ENCODE measurements at places on chromosomes 12 and 14.

GRCh38 chr14:101925152-101925551 is 39.2 kb upstream of the DYNC1H1 start:
- no peak overlapping the region for H3K4me3 ChIP-seq
- no peak overlapping the region for H3K27ac ChIP-seq
- H3K27me3 ChIP-seq: no peaks in the 10 kb centered on the region
- no peak for DNase-seq
- no peaks in the 10 kb centered on the region for H3K4me1 ChIP-seq

- H3K27me3 ChIP-seq: no peaks in the 10 kb centered on the region
- no peaks in the 10 kb centered on the region for H3K36me3 ChIP-seq
- no peak for DNase-seq
- H3K4me3 ChIP-seq: no peak overlapping the region
These were observed 27.7 kb upstream of the CAND1 start for GRCh38 chr12:67241482-67241881.

GRCh38 chr12:117234441-117234840 is 44.2 kb upstream of the FBXO21 start:
- no peak overlapping the region for H3K27ac ChIP-seq
- no peaks in the 10 kb centered on the region for H3K4me1 ChIP-seq
- no peak overlapping the region for H3K4me3 ChIP-seq
- H3K27me3 ChIP-seq: no peaks in the 10 kb centered on the region
- H3K36me3 ChIP-seq: no peaks in the 10 kb centered on the region
- DNase-seq: no peak

GRCh38 chr12:75130811-75131210 is 78.8 kb downstream of the KCNC2 start:
- no peak overlapping the region for H3K27ac ChIP-seq
- DNase-seq: no peak
- no peaks in the 10 kb centered on the region for H3K27me3 ChIP-seq
- no peaks in the 10 kb centered on the region for H3K4me1 ChIP-seq

GRCh38 chr14:105343194-105343593 is 28.6 kb downstream of the PACS2 start:
- no peak overlapping the region for H3K27ac ChIP-seq
- H3K4me1 ChIP-seq: no peaks in the 10 kb centered on the region
- no peak for DNase-seq
- no peak overlapping the region for H3K4me3 ChIP-seq

GRCh38 chr14:92516966-92517506 is 3.5 kb downstream of the RIN3 start:
- no peaks in the 10 kb centered on the region for H3K27me3 ChIP-seq
- H3K4me3 ChIP-seq: no peak overlapping the region
- no peaks in the 10 kb centered on the region for H3K36me3 ChIP-seq
- no peaks in the 10 kb centered on the region for H3K4me1 ChIP-seq
- no peak overlapping the region for H3K27ac ChIP-seq

DNA sequence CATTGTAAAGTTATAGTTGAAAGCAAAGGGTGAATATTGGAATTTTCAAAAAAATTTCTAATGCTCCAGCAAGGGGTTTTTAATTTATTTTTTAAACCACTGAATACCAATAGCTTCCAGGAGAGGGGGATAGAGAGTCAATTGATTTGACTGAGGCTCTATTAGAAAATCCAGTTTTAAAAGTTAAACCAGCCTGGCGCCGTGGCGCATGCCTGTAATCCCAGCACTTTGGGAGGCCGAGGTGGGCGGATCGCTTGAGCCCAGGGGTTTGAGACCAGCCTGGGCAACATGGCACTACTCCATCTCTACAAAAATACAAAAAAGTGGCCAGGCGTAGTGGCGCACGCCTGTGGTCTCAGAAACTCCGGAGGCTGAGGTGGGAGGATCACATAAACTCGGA is 150.1 kb downstream of the SLC38A4 start:
- H3K36me3 ChIP-seq: no peaks in the 10 kb centered on the region
- no peaks in the 10 kb centered on the region for H3K27me3 ChIP-seq
- H3K27ac ChIP-seq: no peak overlapping the region
- H3K4me3 ChIP-seq: no peak overlapping the region

DNA sequence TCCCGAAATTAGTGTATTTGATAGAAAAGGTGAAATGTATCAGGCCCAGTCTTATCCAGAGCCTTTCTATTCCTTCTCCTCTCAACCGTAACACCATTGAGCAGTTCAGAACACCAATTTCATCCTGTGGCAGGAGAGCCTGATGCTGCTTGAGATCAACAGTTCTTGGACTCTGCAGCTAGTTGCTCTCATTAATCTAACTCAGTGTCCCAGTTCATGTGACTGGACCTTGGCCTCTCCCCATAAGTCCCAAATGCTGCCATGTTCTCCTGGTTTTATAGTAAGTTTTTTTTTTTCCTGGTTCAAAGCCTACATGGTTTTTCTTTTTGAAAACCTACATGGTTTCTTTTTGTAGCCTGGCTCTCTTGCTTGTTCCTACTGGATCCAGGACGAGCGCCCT is 293.9 kb downstream of the ITPR2 start:
- no peaks in the 10 kb centered on the region for H3K27me3 ChIP-seq
- H3K36me3 ChIP-seq: no peaks in the 10 kb centered on the region
- H3K4me3 ChIP-seq: no peak overlapping the region
- no peak for DNase-seq
- no peaks in the 10 kb centered on the region for H3K4me1 ChIP-seq

GRCh38 chr12:23222801-23223200 is 597.8 kb downstream of the ETNK1 start:
- H3K4me3 ChIP-seq: no peak overlapping the region
- no peaks in the 10 kb centered on the region for H3K4me1 ChIP-seq
- no peak overlapping the region for H3K27ac ChIP-seq
- no peak for DNase-seq

DNA sequence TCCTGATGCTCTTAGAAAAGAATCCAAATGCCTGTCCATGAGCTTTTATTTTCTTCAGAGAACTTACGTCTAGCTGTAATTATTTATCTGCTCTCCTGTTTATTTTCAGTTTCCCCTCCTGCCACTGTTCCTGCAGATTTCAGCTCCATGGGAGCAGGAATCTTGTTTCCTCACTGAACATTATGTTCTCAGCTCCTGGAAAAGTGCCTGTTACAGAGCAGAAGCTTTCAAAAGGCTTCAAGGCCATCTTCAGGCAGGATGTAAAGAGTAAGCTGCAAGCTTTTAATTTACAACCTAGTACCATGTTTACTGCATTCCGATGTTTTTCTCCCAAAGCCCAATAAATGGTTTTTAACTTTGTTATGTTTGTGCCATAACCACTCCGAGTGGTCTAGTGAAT is 98.4 kb upstream of the BTG1 start:
- DNase-seq: no peak
- H3K4me3 ChIP-seq: no peak overlapping the region
- no peaks in the 10 kb centered on the region for H3K36me3 ChIP-seq
- H3K27ac ChIP-seq: peak overlapping the region; percentile 33
- H3K27me3 ChIP-seq: no peaks in the 10 kb centered on the region
- peaks cover 5% of the 10 kb centered on the region for H3K4me1 ChIP-seq

- no peaks in the 10 kb centered on the region for H3K36me3 ChIP-seq
- DNase-seq: no peak
- H3K4me3 ChIP-seq: no peak overlapping the region
- H3K27ac ChIP-seq: no peak overlapping the region
- H3K27me3 ChIP-seq: no peaks in the 10 kb centered on the region
These were observed 234.8 kb downstream of the PIK3C2G start for GRCh38 chr12:18496156-18496555.

GRCh38 chr14:104794993-104795780 is at the start of gene AKT1:
TSS of gene AKT1 (minus strand) at chr14:104795748. CDS start at chr14:104792643, 3,105 bp downstream.
- no peaks in the 10 kb centered on the region for H3K36me3 ChIP-seq
- peak within 1 kb of the TSS; percentile 86 for H3K27ac ChIP-seq
- peak within 1 kb of the TSS; percentile 89 for H3K4me3 ChIP-seq
- no peaks in the 10 kb centered on the region for H3K27me3 ChIP-seq
- no peak for DNase-seq

- no peak overlapping the region for H3K4me3 ChIP-seq
- no peaks in the 10 kb centered on the region for H3K36me3 ChIP-seq
- no peak overlapping the region for H3K27ac ChIP-seq
- no peak for DNase-seq
These were observed 209.9 kb upstream of the IGF1 start for GRCh38 chr12:102690253-102690652.

DNA sequence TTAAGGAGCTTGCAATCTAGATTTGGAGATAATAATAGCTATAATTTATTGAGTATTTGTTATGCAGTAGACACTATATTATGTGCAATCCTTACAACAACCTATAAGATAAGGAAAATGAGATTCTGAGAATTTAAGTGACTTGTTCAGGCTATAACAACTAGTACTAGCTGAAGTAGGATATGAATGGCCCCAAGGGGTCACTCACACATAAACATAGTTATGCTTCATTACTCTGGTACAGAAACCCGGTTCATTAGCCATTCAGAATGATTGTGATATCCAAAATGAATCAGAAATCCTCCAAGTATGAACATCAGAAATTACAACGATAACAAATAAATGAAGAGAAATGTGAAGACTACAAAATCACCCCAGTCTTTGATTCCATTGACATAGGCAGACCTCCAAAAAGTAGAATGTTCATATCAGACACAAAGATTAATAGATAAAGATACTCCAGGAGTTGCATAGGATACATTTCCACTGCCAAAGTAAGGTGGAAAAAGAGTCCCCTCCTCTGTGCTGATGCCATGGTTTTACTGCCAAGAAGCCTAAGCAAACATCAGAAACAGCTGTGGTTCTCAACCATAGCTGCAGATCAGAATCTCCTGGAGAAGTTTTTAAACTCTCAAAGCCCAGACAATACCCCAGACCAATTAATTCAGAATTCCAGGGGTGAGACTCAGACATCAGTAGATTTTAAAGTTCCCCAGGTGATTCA is 8.6 kb upstream of the NID2 start:
- no peaks in the 10 kb centered on the region for H3K4me1 ChIP-seq
- H3K4me3 ChIP-seq: no peak overlapping the region
- H3K27ac ChIP-seq: no peak overlapping the region
- no peaks in the 10 kb centered on the region for H3K27me3 ChIP-seq
- H3K36me3 ChIP-seq: no peaks in the 10 kb centered on the region
- no peak for DNase-seq

- H3K4me1 ChIP-seq: peaks cover 4% of the 10 kb centered on the region
- no peak overlapping the region for H3K27ac ChIP-seq
- no peak overlapping the region for H3K4me3 ChIP-seq
- no peak for DNase-seq
These were observed 4.3 kb downstream of the PCK2 start for GRCh38 chr14:24098229-24098926.

DNA sequence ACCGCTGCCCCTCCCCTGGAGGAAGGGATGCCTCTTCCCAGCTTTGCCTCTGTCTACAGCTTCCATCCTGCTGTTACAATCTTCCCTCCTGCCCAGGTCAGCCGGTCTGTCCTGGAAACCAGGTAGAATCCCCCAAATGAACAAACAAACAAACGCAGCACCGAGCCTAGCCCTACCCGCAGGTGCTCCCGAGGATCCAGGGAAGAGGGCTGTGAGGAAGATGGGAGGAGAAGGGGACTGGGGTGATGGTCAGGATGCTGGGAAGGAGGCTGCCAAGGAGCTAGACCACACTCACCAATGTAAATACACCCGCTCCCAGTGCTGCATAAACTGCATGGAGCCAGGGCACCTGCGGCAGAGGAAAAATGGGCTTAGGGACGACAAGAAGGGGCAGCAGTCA is 16.6 kb downstream of the FAIM2 start:
- no peak overlapping the region for H3K4me3 ChIP-seq
- H3K4me1 ChIP-seq: no peaks in the 10 kb centered on the region
- H3K27me3 ChIP-seq: no peaks in the 10 kb centered on the region
- no peaks in the 10 kb centered on the region for H3K36me3 ChIP-seq

DNA sequence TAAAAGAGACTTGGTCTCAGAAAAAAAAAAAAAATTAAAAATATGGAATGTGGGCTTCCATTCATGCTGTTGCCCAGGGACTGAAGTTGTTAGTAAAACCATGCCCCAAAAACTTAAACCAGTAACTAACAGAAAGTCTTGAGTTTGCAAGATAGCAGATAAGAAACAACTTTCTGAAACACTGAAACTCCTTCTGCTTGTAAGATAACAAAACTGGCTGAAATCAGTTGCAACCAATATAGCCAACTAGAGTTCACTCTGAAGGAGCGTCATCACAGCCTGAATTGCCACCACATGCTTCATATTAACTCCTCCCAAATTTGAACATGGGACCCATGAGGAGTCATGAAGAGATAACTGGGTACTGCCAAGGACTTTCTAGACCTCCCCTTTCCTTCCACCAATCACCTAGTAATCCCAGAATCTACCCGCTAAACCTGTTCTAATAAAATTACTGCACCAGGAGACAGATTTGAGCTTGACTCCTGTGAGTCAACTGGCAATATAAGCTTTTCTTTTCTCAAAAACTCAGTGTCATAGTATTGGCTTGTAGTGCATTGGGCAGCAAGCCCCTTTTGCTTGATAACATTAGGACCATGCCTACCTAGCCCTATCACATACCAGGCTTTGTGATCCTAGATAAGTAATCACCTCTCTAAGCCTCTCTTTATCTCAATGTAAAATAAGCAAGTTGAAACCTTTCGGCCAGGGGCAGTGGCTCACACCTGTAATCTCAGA is 53.6 kb downstream of the R3HDM2 start:
- H3K36me3 ChIP-seq: no peaks in the 10 kb centered on the region
- H3K4me1 ChIP-seq: no peaks in the 10 kb centered on the region
- no peaks in the 10 kb centered on the region for H3K27me3 ChIP-seq
- no peak overlapping the region for H3K27ac ChIP-seq
- DNase-seq: no peak

- H3K27me3 ChIP-seq: no peaks in the 10 kb centered on the region
- H3K4me3 ChIP-seq: no peak overlapping the region
- H3K36me3 ChIP-seq: no peaks in the 10 kb centered on the region
- H3K4me1 ChIP-seq: no peaks in the 10 kb centered on the region
These were observed 253.9 kb upstream of the ARID2 start for GRCh38 chr12:45475594-45475993.
